D341Med (cell line): ENCODE measurements at places on chromosomes 12 and 14.

GRCh38 chr14:69547701-69548348, 26.8 kb downstream of the CCDC177 start:
- DNase-seq: peak; percentile 88

DNA sequence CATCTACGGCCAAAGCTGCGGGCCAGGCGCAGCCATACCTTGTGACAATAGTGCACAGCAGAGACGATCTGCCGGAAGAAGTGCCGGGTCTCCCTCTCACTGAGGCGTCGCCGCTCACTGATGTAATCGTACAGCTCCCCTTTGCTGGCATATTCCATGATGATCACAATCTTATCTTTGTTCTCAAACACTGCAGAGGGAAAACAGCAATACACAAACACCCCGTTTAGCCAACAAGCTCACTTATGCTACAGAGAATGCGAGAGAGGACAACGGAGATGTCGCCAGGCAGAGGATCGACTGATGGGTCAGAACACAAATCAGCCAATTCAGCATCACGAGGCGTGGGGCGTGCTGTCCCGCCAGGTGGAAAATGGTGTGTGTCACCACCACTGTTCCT, 52.1 kb downstream of the NUAK1 start:
- DNase-seq: no peak

DNA sequence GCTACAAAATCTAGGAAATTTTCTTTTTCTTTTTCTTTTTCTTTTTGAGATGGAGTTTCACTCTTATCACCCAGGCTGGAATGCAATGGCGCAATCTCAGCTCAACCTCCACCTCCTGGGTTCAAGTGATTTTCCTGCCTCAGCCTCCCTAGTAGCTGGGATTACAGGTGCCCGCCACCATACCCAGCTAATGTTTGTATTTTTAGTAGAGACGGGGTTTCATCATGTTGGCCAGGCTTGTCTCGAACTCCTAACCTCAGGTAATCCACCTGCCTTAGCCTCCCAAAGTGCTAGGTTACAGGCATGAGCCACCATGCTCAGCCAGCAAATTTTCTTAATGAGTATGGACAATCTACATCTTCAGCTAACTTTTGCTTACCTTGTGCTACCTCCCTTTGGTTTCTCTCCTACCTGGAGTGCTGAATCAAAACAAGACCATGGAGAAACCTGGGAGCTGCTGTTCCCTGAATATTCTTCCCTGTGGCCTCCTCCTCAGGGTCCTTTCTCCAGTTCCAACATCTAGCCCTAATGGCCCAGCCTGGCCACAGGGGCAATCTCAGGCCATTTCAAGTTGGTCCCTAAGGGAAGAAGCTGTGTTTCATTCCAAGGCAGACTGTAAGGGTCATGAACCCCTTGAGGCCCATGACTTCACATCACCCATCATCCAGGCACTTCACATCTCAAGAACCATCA, 74.6 kb upstream of the EGLN3 start:
- no peak for DNase-seq

DNA sequence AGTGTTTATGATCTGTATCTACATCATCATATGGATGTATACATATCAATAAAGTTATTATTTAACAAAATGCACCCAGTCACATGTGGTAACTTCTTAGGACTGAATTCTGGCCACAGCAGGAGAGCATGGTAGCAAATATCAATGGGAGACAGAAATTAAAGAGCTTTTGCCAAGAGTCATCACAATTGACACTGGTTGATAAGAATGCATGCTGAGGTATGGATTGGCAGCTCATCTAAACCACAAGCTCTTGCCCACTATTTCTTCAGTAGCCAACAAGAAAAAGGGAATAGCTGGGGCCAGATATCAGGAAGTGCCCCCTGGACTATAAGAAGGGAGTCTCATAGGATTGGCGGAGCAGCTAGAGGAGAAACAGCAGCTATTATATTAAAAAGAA, 9.4 kb upstream of the PTGR2 start:
- DNase-seq: no peak

GRCh38 chr14:100830681-100831080, 4.8 kb downstream of the MEG3 start:
- DNase-seq: no peak

DNA sequence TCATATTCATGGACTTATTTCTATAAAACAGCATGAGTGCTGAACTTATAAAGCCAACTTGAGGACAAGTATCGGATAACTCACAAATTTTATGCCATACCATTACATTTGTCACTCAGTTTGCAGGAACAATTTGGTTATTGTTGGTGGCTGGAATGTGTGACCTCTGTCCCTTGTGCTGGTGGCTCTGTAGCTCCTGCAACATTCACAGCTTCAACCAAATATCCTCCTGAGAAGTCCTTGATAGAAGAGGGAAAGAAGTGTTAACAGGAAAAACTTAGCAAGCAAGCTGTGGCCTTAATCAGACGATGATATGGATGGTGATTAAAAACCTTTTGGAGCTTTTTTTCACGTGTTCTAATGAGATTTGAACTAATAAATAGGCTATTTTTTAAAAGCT, 61.0 kb upstream of the DNM1L start:
- no peak for DNase-seq

DNA sequence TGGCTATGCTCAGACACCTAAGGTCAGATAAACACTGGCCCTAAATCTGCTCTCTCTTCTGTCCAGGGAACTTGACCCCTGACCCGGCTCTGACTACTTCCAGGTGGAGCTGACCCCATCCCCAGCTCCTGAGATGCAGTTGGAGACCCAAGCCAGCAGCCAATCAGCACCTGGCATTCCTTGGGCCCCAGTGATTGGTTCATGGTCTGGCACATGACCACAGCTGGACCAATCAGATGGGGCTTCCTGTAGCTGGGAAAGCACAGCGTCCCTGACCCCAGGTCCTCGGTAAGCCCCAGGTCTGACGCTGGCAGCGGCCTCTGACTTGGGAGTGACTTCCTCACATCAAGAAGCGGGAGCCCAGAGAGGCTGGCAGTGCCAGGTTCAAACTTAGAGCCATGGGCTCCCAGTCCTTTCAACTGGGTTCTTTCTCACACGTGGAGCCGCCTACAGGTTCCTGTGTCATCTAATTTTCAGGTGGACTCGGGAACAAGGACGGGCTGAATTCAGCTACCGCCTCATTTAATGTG, 915.4 kb upstream of the TMEM132C start:
- DNase-seq: no peak

- no peak for DNase-seq
Observed at GRCh38 chr12:49549735-49550692, 11.2 kb downstream of the KCNH3 start.

DNA sequence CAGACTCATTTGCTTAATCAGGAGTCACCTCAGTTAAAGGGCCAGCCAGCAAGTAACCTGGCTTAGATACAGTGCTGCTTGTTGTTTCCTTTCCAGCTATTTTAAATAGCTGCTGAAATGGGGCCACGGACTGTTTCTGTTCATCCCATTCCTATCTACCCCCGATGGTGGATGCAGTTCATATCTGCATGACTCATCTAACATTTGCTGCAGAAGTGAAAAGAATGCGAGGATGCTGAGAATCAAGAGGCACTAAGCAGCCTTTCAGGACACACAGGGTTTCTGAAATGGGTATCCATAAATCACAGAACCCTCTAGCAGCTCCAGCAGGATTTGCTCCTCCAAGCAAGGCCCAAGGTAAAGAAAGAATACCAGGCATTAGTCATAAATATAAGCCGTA, 60.2 kb upstream of the RTRAF start:
- no peak for DNase-seq

DNA sequence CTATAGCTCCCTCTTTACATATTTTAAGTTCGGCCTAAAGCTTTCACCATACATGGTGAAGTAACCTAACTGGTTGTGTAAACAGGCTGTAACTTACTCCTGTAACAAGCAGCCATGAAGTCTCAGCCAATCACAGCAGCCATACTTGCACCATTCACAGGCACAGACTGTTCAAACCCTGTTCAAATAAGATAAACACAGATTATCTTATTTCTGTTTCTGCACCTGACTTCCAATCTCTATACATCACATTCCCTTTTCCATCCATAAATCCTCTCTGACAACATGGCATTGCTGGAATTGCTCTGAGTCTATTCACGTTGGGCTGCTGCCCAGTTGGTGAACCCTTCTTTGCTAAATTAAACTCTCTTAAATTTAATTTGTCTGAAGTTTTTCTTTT, 34.5 kb upstream of the ARID2 start:
- DNase-seq: no peak
